ENCODE measurements at places on chromosomes 2 and 18.

DNA sequence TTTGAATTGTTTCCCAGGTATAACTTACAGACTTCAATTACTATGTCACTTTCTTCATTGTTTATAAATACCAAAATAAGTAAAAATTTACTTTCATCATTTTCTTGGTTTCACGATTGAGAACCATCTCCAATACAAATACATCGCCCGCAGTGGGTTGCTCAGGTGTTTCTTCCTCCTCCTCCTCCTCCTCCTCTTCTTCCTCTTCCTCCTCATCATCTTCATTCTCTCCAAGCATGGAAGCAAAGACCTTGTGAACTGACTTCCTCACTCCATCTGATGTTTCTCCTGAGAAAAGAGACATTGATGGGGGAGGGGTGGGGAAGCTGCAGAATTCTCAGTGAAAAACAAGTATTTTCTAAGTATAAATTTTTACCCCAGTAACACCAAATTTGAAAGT lies 6.6 kb downstream of the GTF3C3 start:
- no peak for DNase-seq

DNA sequence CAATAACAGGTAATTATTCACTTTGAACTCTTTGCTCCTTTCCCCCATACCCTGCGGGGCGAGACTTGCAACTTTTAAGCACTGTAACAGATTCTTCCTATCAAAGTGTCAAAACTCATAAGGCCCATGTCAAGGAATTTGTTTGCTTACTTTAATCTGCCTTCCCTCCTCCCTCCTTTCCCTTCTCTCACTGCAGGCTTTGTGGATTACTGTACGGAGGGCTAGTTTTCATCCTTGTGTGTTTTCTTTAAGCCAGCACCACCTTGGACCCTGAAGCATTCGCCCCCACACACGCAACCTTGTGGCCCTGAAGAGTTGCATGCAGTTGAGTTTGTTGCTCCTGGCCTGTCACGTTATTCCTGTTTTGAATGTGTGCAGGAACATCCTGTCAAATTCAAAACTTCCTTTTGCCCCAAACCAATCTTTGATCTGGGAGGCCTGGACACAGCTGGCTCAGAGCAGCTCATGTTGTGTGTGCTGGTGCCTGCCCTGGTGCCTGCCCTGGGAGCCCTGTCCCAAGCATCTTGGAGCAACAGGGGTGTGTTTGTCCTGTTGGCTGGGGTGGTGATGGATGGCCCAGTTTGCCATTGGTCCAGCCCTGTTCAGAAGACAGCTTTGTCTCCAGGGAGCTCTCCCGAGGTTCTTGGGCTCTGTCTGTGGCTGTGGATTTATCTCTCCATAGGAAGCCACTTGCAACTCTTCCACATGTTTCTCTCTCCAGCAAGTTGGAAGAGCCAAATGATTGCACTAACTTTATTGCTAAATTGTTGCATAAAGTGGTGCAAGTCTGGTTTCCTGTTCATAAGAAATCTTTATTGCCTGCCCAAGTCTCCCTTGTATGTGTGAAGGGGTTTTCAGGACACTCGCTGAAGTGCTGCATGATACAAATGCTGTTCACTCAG lies 199.6 kb downstream of the VAPA start:
- no peak for DNase-seq

DNA sequence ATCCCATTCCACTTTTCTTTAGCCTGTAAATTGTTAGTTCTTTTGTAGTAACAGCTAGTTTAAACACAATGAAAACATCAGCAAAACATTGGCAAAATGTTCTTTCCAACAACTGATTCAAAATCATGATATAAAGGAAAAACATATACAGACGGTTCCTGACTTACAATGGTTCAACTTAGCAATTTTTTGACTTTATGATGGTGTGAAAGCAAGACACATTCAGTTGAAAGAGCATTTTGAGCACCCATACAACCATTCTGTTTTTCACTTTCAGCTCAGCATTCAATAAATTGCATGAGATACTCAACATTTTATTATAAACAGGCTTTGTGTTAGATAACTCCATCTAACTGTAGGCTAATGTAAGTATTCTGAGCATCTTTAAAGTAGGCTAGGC lies 185.1 kb downstream of the NOL4 start:
- DNase-seq, result no peak

DNA sequence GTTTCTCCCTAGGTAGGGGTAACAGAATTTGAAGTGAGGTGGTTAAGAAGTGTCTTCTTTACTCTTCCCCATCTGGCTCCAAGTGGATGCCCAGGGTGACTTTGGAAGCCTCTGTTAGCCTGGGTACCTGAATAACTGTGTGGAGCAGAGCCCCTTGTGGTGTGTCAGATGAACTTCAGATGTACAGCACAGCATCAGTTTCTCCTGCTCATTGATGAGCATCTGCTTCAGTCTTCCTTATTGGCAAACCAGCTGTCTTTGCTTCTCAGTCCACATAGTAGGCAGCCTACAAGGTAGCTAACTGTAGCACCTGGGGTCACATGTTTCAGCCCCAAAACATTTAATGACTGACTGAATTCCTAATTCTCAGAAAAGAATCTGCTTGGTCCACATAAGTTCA lies 56.2 kb upstream of the ATP8B1 start:
- DNase-seq, result peak; percentile 11

- no peak for DNase-seq
Observed at GRCh38 chr18:12333506-12334290, 25.7 kb downstream of the TUBB6 start.

DNA sequence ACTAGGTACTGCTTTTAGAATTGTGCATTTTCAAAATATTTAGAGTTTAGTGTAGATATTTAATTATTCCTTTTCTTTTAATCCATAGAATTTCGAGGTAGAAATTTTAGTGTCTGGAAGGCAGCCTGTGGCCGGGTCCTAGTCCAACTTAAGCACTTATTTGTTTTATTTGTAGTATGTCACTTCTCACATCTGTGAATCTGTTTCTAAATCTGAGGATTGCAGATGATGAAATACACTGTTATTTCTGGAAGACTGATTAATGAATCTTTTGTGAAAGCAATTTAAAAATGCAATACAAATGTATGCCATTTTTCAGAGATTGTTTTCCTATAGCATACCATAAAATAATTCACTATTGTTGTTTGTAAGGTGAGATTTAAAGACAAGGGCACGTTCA lies 483.9 kb upstream of the TRIB2 start:
- no peak for DNase-seq

- DNase-seq, result peak; percentile 33
Observed at GRCh38 chr2:118089139-118089800, 999 bp downstream of the INSIG2 start.

DNA sequence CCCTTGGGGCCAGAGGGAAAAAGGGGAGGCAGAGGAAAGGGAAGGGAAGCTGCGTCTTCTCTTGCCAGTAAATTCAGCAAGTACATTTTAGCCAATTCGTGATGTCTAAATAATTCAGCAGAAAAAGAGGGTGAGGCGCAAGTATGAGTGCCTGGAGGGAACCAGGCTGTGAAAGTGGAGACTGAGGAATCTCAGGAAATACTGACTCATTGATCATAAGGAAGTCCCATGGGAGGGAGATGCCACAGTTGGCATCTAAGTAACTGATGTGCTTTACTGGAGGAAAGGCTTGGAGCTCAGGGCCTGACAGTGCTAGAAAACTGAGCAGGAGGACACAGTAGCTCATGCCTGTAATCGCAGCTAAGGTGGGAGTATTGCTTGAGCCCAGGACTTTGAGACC lies 31.1 kb downstream of the KIF5C start:
- no peak for DNase-seq

- DNase-seq, result no peak
Observed at GRCh38 chr18:49055754-49056172, 105.0 kb upstream of the SMAD7 start.

- no peak for DNase-seq
Observed at GRCh38 chr18:51559198-51559901, 361.9 kb upstream of the MEX3C start.

DNA sequence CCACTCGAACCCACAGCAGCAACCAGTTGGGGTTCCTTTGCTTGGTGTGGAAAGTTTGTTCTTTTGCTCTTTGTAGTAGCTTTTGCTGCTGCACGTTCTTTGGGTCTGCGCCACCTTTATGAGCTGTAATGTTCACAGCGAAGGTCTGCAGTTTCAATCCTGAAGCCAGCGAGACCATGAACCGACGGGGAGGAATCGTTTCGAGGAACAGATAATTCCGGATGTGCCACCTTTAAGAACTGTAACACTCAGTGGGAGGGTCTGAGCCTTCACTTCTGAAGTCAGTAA lies 14.3 kb downstream of the GPR17 start:
- no peak for DNase-seq

GRCh38 chr2:188444106-188444835 lies 152.6 kb downstream of the GULP1 start:
- no peak for DNase-seq

GRCh38 chr2:62692225-62692624 lies 13.3 kb upstream of the EHBP1 start:
- no peak for DNase-seq

GRCh38 chr2:160375802-160376469 lies 117.7 kb downstream of the RBMS1 start:
- DNase-seq, result peak; percentile 27

DNA sequence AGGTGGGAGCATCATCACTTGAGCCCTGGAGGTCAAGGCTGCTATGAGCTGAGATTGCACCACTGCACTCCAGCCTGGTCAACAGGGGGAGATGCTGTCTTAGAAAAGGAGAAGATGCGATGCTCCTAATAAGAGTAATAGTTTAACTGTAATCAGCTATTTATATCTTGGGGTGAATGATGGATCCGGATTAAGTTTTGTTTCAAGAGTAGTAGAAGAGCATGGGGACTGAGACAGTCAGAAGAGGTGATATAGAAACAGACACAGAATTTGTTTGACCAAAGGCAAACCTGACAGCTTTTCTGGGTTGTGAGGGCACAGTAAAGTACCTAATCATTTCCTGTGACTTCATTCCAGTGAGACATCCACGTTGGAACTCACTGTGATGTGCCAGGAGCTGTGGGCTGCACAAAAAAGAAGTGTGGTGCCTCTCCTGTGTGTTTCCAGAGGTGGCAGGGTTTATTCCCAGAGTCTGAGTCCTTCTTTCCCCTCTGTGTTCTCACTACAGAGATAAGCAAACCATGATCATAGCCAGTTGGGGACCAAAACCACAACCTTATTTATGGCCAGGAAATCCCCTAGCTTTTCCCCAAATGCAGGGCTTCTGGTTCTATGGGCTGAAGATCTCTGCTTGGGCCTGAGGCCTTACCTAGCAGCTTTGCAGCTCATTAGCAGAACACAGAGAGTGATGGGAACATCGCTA lies 113.7 kb downstream of the XRCC5 start:
- no peak for DNase-seq

DNA sequence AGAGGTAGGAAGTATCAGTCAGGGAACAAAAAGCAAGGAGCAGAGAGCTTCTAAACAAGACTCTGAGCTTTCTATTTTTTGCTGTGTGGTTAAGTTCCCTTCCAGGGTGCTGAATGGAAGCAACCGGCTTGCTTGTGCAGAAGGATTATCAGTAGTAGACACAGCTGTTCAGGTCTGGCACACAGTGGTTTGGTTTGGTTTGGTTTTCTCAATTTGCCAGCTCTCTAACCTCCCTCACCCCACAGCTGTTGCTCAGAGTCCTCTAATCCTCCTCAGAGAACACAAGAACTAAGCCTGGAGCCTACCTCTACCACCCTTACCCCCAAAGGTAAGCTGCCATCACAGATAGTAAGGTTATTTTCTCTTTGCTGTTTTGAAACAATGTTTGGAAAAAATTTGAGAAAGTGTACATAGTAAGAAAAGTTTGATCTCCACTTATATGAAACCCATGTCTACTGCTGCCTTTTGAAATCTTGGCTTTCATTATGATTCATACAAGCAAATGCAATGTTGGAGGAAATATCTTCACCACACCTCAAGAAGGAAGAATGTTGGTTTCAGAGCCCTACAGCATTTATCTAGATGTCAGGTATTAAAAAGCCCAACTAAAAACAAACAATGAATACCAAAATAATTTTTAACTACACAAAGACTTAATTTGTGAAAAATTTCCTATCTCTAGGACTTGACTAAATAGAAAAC lies 255.3 kb downstream of the NR4A2 start:
- peak; percentile 53 for DNase-seq

DNA sequence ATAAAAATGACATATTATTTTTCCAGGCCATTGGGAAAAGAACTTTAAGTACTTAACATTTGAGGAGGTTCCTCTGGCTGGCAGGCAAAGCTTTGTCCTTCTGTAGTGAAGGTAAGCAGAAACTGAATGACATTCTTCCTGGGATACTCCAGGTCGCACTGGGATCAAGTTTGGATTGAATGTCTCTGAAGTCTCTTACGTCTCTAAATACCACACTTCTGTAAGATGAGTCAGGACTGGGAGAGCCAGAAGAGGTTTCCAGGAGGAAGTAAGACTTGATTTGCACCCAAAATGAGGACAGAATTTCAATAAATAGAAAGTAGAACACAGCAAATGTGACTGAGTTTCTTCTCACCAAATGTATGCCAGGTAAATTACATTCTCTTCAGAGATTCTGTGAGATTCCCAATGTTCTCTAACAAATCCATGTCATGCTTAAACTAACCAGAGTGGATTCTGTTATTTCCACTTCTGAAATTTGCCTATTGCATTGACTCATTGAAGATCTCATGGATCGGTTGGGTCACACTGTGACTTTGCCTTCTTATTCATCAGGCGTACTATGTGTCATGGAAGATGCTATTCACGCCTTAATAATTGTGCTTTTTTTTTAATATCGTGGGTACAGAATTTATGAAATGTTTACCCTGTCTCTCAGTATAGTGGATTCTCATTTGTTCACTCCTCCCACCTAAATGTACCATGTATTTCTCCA lies 25.5 kb upstream of the VIT start:
- no peak for DNase-seq

- no peak for DNase-seq
Observed at GRCh38 chr2:39664232-39664887, 1.4 kb upstream of the TMEM178A start.

DNA sequence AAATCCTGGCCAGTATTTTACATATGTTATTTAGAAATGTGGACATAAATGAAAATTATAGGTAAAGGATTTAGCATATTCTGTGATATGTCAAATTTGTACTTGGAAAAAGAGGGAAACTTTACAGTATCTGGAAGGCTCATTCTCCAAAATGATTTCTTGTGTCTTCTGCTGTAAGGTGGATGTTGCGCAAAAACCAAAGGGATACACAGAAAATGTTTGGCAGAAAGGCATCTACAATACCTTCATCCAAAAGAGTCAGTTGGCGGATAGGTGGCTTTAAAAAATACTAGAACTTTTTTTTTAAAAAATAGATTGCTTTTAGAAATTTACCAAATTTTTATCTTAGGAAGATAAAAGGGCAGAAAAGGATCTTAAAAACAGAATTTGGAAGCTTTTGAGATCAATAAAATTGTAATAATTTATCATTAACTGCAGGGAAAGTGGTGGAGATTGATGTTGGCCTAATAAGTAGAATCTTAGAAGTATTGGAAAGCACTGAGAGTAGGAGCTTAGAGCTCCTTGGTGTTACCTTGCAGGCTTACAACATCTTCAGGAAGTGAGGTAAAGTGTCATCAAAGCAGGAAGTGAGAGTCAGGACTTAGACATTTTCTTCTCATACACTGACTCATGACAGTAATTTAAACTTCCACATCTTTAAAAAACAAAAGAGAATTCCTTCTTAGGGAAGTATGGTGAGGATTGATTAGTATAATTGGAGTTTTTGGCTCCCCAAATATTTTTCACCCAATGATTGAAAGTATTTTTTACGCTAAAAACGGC lies 2.1 kb downstream of the NABP1 start:
- DNase-seq, result no peak

Data from DND-41 (cell line).